Left renal pelvis (tissue), 4 donors: ENCODE measurements at places on chromosomes 7 and 10.

- DNase-seq = no peak
These were observed 10.5 kb downstream of the ARHGAP22 start for GRCh38 chr10:48594371-48594770.

DNA sequence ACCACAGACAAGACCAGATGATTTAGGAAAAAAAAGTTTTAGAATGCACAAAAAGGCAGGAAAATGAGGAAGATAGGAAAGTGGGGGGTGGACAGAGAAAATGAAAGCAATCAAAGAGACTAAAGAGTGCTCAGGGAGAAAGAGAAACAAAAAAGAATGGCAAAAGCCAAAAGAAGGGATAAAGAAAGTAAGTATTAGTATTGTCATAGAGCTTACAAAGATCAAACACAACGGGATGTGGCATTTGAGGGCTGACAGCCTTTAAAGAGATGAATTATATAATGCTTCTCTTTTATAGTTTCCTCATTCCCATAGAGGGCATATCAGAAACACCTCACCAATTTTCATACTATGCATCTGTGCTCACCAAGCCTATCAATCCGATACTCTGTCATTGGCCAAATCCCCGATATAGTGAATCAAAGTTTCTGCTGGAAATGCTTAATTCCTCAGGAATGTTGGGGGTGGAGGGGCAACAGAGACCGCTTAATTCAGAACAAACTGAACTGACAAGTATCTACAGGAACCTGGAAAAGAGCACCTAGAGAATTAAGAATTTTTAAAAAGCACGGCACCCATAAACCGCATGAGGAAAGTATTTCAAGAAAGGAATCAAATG lies 2.7 kb downstream of the COG5 start:
- no peak for DNase-seq

GRCh38 chr7:33702514-33703054 lies 202.8 kb upstream of the BMPER start:
- no peak for DNase-seq

- no peak for DNase-seq
These were observed 52.2 kb downstream of the IGF2BP3 start for GRCh38 chr7:23418046-23418445.

DNA sequence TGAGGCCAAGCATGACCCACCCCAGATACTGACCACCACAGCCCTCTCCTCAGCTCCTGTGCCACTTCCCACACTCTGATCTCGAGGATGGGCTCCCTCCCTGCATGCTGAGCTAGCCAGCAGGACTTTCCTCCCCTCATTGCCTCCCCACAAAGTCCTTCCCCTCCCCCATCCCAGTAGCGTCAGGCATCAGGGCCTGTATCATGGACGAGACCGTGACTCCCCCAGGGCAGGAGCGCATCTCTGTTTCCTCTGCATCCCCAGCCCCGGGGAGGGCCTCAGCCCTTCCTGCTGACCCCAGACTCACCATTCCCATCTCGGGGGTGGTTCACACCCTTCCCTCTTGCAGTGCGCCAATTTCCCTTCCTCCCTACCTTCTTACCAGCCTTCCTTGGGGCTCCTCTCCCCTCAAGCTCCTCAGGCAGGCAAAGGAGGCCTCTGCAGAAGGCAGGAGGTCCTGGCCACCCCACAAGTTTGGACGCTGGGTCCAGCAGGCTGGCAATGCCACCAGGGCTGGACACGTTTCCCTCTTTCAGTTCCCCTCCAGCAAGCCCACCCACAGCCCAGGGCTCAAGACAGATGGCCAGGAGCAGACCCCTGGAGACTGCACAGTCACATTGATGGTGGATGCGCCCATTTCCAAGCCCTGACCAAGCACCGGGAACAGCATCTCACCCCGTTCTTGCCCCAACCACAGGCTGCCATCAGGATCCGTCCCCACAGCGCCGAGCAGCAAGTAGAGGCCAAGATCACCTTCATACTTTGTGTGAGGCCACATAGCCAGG lies 36.5 kb downstream of the GRID1 start:
- DNase-seq = no peak

DNA sequence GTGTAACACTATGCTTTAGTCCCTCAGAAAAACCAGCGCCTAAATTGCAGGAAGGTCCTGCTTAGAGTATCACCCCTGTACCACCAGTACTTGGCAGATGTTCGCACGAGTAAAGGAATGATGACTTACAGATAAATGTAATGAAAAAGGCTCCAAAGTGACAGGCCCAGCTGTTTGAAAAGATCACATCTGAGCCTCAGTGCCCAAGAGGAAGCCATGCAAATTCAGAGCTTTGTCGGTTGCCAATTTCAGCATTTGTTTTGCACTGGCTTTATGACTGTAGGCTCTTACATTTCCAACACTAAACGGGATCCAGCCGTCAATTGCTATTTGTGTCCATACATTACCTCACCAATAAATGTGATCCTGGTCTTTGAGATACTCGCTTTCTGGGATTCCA lies 60.6 kb upstream of the GAD2 start:
- DNase-seq = no peak

DNA sequence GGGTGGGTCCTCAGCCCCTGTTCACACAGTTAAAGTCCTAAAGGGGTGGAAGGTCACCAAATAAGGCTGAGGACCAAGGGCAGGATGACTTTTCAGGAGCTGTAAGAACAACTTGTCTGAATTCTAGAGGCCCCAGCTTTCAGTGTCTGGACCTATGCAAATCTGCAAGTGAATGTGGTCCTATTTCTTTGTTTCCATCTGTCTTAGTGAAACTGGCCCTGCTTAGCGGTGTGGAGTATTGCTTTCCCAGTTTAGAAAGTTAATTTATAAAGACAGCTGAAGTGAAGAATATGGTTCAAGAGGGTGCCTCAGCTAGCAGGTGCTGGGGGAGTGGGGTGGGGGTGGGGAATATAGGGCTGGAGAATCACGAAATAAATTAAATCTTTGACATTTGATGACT lies 40.1 kb downstream of the HHEX start:
- DNase-seq = no peak

DNA sequence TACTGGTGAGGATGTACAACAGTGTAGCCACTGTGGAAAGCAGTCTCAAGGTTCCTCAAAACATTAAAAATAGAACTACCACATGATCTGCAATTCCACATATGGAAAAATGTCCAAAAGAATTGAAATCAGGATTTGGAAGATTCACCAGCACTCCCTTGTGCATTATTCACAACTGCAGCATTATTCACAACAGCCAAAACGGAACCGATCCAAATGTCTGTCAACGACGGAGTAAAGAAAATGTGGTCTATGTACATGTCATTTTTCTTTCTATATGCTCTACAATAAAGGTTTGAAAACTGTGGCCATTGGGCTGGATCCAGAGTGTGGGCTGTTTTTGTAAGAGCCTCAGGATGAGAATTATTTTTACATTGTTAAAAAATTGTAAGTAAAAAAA lies 1206.1 kb upstream of the CELF2 start:
- no peak for DNase-seq

DNA sequence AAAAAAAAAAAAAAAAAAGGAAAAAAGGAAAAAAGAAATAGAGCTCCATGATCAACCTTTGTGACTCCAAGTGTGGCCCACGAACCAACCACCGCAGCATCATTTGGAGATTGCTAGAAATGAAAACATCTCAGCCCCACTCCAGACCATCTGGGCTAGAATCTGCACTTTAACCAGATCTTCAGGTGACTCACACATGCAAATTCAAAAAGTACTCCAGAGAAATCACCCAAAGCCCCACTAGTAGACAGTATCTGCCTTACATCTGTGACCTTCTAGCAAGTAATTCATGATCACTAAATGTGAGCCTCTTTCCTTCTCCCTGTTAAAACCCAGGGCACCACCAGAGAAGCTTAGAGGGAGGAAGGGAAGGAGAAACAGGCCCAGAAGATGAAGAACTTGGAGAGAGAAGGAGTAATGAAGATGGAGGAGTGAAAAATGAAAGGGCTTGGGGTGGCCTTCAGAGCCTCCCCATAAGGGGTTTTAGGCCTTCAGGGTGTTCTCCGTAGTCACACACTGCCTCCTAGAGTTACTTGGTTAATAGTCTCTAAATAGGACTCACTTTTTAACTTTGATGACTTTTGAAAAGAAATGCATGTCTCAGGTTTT lies 94.0 kb downstream of the SLC37A3 start:
- no peak for DNase-seq

GRCh38 chr7:155555116-155555695 lies 8.8 kb upstream of the CNPY1 start:
- DNase-seq = no peak

GRCh38 chr7:16114633-16115032 lies 306.7 kb downstream of the CRPPA start:
- no peak for DNase-seq

DNA sequence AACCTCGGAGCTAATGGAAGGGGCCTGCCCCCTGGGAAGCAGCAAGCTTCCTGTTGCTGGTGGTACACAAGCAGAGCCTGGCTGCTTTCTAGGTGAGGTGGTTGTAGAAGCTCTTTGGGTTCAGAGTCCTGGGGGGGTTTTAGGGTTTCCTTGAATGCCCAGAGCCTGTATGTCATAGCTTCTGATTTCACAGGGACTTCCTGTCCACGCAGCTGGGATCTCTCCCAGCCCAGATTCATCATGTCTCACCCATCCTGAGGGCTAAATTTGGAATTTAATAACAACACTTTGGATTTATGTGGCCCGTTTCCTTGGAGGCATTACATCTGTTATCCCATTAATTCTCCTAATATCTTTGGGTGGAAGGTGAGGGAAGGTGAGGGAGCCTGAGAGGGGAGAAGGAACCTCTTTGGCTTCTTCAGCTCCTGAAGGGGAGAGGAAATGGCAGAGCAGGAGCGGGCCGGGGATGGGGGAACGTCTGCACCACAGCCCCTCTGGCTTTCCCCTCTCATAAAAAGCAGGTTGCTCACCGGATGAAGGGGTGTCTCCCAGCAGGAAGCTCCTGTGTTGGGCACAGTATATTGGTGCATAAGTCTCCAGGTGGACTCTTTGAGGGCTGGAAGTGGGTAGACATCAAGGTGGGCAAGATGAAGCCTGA lies 19.7 kb downstream of the RPS24 start:
- DNase-seq = no peak

DNA sequence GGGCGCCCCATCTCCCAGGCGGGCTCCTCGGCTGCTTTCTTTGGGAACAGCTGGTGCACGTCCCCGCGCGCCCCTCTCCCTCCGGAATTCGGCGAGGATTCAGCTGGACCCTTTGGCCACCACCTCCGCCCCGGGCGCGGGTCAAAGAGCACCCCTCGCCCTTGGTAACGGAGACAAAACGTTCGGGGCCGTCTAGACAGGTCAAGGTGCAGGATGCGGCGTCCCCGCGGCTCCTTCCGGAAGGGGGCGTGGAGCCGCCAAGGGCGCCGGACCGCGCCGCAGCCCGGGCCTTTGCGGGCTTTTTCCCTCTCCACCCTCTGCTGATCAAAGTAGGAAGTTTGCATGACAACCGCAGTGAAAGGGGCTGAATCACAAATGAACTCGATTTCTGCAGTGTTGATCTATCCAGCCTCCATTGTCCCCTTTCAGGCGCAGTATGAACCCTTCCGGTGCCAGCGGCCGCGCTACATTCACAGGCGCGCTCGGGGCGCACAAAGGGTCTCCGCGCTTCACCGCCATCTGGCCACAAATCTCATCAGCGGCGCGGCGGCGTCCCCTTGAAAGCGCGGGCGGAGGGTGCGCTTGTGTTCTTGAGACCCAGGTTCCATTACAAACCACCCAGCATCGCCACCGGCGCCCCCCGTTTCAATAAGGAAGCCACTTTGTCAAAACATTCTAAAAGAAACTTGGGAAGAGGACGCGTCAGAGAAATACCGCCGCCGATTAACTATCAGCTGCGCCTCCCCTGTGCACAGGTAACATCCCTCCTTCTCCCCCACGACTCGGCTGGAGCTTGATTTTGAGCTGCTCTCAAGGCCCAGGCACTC lies 36.4 kb downstream of the CNPY1 start:
- DNase-seq = no peak

GRCh38 chr7:158584407-158584806 lies 3.2 kb downstream of the PTPRN2 start:
- no peak for DNase-seq
